Vagina (tissue), 2 donors: ENCODE measurements at places on chromosomes 13 and 19.
A peak's percentile ranks its signal among the peaks of the same experiment; 100 is the strongest.

GRCh38 chr19:16361926-16362325, 37.3 kb downstream of the KLF2 start:
- DNase-seq: no peak

- DNase-seq: no peak
These were observed 36.1 kb downstream of the ADPRHL1 start for GRCh38 chr13:113417008-113417751.

- no peak for DNase-seq
These were observed 7.4 kb downstream of the RABAC1 start for GRCh38 chr19:41951686-41952172.

- DNase-seq: no peak
These were observed 32.3 kb upstream of the AKAP11 start for GRCh38 chr13:42239644-42240043.

- DNase-seq: no peak
These were observed 6.2 kb upstream of the KLK13 start for GRCh38 chr19:51071095-51071405.

DNA sequence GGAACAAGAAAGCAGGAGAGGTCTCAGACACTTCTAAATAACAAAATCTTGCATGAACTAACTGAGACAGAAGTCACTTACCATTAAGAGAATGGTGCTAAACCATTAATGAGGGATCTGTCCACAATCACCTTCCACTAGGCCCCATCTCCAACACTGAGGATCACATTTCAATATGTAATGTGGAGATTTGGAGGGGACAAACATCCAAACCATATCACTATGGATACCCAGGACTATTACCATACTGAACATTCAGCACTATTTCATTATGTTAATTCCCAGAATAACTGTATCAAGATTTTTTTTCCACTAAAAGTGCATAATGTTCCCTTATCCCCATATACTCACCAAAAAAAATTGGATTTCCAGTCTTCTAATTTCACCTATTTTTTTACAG, 491.8 kb downstream of the LMO7 start:
- DNase-seq: no peak

- DNase-seq: no peak
These were observed at the start of gene CAPN12 for GRCh38 chr19:38744298-38744681. TSS of gene CAPN12 (minus strand) at chr19:38744474. CDS start at chr19:38744165, 309 bp downstream.

- DNase-seq: no peak
These were observed 71.4 kb upstream of the CLDN10 start for GRCh38 chr13:95480791-95481780.

- no peak for DNase-seq
These were observed 110.8 kb downstream of the ZIC5 start for GRCh38 chr13:99860745-99861144.

GRCh38 chr13:50248516-50249143, 233.4 kb downstream of the KCNRG start:
- DNase-seq: no peak

GRCh38 chr13:109541081-109541480, 245.3 kb downstream of the IRS2 start:
- DNase-seq: no peak

GRCh38 chr19:49132974-49133609, 13.7 kb downstream of the PPFIA3 start:
- no peak for DNase-seq

- DNase-seq: no peak
These were observed 160.1 kb downstream of the KDM4B start for GRCh38 chr19:5128936-5129389.

DNA sequence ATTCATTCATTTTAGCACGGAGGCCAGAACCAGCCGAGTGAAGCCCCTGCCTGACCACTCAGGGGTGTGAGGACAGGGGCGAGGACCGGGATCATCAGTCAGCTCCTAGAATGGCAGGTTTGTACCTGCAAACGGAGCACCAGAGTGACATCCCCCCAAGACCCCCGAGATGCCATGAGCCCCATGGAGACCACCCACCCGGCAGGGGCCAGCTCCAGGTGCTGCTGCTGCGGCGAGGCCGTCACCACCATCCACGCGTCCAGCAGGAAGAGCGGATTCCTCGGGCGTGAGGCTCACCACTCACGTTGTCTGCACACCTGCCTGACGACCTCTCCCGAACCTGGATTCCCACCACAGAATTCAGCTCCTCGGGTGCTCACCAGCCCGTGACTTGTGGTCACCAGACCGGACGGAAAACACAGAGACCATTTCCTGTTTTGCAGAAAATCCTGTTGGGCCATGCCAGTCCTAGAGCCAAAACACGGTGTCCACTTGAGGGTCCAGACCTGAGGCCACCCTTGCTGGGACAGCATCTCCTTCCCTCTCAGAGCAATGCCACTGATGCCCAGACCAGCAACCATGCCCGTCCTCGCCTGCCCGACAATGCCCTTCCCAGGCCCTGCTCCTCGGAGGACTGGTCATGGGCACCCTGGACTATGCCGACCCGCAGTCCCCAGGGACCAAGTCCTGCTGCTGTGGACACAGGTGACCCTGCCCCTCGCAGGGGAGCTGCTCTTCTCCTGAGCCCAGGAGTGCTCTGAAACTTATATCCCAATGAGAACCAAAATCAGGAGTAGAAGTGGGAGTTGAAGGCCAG, 74.2 kb downstream of the RASA3 start:
- DNase-seq: no peak

DNA sequence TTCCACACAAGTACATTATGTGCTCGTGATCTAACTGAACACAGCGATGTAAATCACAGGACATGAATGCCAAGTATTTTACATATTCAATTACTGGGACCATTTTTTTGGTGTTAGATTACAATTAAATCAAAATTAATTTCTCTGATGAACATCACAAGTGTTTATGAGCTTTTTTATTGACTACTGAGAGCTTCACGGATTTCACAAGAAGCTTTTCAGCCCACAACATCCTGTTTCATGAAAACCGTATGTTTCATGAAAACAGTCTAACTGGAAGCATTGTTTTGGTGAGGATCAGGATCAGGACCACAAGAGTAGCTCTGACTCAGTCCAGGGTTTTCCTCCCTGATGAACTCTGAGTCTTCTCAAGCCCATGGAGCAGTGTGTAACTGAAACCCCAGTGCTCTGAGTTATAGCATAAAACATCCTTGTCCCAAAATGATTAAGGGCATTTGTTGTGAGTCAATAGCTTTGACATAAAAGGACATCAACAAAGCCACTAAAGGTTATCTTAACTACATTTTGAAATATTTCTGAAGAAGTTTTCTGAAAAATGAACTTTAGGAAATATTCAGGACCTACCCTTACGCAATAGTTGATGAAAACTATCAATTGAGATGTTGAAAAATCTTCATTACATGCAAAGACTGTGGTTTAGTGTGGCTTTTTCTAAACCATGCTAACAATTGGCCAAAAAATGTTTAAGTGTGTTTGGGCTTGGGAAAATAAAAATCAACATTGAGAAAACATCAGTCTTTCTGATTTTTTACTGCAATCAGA, 49.3 kb downstream of the UFM1 start:
- DNase-seq: no peak

DNA sequence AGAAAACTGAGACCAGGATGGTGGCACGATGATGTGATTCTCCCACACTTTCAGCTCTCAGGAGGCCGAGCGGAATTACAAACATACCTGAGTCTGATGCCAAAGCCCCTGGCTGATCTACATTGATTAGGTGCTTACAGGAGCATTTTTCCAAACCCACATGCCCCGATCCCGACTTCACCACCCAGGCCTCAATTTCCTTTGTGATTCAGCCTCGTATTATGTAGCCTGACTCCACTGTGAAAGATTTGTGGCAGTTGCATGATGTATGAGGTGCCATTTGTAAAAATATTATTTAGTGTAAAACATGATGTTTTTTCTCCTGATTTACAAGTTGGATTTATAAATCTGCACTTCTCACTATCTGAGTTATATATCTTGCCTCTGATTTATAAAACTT, 118.0 kb downstream of the TSHZ3 start:
- no peak for DNase-seq

GRCh38 chr13:99255271-99255670, 2.9 kb downstream of the GPR18 start:
- no peak for DNase-seq

DNA sequence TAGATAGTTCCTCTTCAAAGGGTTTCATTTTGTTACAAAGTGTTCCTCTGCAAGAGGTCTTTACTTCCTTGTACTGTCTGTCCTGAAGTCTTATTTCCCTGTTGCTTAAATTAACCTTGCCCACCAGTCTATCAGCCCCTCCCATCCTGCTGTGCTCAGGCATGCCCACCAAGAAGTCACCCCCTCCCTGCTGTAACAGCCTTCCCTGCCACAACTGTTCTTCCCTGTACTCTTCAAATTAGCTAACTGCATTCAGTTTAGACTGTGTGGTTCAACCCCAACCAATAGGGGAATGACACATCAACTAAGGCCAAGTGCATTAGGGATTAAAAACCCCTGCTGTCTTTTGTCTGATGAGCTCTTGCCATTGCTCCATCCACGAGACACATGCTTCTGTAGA, 34.4 kb upstream of the ZNF562 start:
- no peak for DNase-seq

GRCh38 chr13:39130301-39130700, 92.0 kb downstream of the NHLRC3 start:
- DNase-seq: no peak

DNA sequence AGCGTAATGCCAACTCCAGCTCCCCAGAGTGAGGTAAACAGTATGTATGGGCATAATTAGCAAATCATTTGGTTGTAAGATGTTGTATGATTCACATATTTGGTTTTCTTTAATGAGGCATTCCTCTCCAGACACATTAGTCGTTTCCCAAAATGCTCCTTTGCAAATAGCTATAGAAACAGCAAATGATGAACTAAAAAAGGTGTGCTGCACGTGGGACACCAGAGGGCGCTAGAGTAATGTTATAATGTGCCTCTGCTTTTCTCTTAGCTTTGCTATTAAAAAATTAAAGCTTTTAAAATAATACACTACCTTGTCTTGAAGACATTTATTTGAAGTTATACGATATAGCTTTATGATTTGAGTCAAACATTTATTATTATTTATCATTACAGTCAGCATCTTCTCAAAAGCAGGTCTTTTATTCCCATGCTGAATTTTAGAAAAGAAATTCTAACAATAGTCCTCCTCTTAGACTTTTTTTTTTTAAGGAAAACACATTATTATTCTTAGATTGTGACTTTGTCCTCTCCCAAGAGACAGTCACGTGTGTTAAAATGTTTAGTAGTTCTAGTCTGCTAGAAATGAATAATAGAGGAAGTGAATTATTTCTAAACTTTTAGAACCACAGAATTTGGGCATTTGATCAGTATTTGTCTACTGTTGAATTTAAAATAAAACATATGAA, 121.6 kb upstream of the FRY start:
- no peak for DNase-seq

DNA sequence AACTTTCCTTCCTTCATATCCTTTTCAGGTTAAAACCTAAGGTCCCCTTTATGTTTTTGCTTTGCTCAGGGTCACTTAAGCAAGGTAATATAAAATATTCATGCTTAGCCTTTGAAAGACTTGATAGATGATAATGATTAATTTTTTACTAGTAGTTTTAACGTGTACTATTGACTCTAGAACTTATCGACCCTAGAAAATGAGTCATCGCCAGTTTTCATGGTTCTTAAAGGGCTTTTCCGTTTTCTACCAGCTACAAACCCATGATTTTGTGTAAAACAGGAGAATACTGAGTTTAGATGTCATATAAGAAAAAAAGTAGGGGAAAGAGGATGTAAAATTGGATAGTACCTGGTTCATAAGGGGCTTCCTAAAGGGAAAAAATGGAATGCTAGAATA, 75.7 kb downstream of the DHRS12 start:
- no peak for DNase-seq

DNA sequence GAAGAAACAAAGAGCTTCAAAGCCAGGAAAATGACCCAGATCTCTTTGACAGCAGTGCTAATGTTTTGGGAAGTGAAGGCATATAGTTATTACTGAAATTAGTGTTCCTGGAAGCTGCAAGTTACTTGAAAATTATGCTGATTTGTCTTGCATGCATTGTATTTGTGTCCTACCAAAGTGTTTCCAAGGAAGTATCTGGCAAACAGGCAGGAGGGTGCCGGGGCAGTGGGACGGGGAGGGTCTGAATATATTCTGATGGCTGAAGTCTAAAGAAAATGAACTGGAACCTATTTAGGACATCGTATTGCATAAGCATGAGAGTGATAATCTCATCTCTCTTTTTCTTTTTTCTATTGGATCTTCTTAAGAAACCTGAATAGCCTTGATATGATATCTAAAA, 9.0 kb downstream of the RNASEH2B start:
- no peak for DNase-seq

DNA sequence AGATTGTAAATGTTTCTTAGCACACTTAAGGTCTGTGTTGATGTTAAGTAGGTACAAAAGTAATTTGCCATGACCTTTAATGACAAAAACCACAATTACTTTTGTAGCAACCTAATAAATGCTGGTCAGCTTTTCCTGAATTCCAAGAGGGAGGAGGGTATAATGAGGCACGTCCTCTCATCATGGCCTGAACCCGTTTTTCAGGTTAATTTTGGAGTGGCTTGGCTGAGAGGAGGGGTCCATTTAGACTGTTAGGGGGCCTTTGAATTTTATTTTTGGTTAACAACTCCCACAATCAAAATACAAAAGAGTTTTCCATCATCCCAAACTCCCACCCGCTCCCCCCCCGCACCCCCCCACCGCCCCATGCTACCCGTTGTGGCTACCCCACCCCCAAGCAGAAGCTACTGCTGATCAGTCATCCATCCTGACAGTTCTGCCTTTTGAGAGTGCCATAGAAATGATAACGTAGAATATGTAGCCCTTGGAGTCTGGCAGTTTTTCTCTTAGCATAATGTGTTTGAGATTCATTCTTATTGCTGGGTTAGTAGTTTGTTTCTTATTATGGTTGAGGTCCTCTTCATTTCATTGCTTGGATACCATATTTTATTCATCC, 14.4 kb upstream of the PLEKHF1 start:
- no peak for DNase-seq

DNA sequence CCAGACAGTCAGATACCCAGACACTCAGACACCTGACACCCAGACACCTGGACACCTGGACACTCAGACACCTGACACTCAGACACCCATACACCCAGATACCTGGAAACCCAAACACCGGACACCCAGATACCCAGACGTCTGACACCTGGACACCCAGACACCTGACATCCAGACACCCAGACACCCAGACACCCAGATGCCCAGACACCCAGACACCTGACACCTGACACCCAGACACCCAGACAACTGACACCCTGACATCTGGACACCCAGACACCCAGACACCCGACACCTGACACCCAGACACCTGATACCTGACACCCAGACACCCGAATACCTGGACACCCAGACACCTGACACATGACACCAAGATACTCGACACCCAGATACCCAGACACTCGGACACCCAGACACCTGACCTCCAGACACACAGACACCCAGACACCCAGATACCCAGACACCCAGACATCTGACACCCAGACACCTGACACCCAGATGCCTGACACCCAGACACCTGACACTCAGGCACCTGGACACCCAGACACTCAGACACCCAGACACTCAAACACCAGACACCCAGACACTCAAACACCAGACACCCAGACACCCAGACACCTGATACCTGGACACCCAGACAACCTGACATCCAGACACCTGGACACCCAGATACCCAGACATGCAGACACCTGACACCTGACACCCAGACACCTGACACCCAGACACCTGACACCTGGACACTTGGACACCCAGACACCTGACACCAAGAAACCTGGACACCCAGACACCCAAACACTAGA, 19.1 kb downstream of the C19orf12 start:
- peak; percentile 89 for DNase-seq

- DNase-seq: no peak
These were observed 140.4 kb downstream of the TEX29 start for GRCh38 chr13:111460548-111461444.

GRCh38 chr19:13163609-13164342, 13.6 kb downstream of the IER2 start:
- no peak for DNase-seq

GRCh38 chr19:12783291-12783848, 7.9 kb upstream of the JUNB start:
- no peak for DNase-seq
